ENCODE measurements at places on chromosomes 5 and 9. TPM values are rescaled to one million over a fixed set of nuclear protein-coding genes. Genes with fewer than 3 reads are reported as not detected.

- DNase-seq: no peak
These were observed 56.6 kb downstream of the WHRN start for GRCh38 chr9:114448706-114449105.

DNA sequence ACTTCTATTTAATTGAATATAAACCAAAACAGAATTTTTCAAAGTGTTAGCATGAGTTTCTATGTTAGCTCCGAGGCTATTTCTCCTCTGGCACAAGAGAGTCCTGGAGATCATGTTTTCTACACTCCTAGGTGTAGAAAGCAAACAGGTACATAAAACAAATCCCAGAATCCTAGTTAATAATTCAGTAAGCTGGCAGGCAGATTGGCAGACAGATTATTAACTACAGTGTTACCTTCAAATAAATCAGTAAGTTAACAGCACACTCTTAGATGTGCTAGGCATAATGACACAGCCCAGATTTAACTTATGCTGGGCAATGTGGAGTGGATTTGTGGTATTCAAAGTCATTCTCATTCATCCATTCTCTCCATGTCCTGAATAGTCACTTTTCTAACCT is 282.8 kb upstream of the RPS23 start:
- DNase-seq: no peak

GRCh38 chr9:33452828-33453271 is 5.5 kb upstream of the AQP3 start:
- peak; percentile 71 for DNase-seq

GRCh38 chr5:62486672-62487071 is 74.1 kb downstream of the IPO11 start:
- no peak for DNase-seq

Gene PIP5KL1
- total RNA-seq: 3.3 TPM

Gene PCDHGA2
- total RNA-seq: not detected

DNA sequence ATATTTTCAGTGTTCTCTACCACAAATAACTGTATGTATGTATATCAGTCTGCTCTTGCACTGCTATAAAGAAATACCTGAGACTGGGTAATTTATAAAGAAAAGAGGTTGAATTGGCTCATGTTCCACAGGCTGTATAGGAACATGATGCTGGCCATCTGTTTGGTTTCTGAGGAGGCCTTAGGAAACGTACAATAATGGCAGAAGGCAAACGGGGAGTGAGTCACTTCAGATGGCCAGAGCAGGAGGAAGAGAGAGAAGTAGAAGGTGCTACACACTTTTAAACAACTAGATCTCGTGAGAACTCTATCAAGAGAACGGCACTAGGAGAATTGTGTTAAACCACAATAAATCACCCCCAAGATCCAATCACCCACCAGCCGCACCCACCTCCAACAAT is 121.7 kb downstream of the ADAMTS6 start:
- no peak for DNase-seq

- no peak for DNase-seq
These were observed 7.9 kb downstream of the SLC44A1 start for GRCh38 chr9:105252405-105252756.
